ENCODE measurements at places on chromosomes 5 and 9.

DNA sequence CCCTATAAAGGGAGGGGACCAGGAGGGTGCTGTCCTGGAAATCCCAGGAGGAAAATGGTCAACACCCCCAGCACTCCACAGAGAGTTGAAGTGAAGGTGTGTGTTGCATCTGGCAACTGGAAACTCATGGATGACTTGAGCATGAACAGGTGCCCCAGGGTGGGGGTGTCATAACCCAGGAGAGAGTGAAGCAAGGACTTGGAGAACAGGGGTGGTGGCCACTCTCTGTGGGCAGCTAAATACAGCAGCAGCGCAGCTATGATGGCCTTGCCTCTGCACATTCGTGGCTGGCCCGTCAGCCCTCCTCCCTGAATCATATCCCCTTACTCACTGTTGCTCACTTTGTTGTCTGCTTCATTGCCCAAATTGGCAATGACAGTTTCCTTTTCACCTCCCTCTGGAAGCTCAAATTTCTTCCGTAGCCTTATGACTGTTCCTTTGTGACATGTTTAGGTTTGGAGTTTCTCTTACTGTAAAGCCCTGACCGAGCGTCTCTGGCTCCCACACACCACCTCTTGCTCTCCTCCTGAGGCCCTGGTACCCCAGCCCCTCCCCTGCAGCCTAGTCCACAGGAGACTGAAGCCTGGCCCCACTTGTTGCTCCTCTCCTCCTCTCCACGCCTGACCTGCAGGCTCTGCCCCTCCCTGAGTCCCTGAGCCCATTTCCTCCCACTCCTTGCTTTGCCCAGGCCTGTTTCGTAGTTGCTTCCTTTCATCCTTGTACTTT, 185.8 kb downstream of the CD180 start:
- no peak for DNase-seq

DNA sequence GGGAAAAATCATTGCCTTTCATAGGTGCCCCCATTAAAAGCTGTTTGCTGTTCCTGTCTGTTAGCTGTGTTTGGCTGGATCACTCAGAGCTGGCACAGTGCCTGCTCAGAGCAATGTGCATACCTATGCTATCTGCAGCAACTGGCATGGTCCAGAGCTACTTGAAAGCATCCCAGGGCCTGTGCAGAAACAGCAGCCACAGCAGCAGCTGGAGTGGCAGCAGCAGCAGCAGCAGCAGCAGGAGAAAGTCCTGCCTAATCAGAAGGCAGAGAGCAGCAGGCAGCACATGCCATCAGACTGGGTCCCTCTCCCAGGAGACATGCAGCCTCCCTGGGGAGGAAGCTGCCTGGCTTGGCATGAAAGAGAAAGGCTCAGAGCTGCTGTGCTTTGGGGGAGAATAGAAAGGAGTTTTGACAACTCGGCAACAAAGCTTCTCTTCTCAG, 243.8 kb upstream of the WWC1 start:
- DNase-seq: no peak

GRCh38 chr5:150497274-150497988, 10.5 kb upstream of the NDST1 start:
- DNase-seq: no peak

GRCh38 chr5:75303419-75303818, 33.6 kb upstream of the HMGCR start:
- no peak for DNase-seq

GRCh38 chr5:161396171-161396570, 150.4 kb downstream of the GABRB2 start:
- DNase-seq: no peak

GRCh38 chr5:55638051-55638450, 74.1 kb downstream of the SLC38A9 start:
- no peak for DNase-seq

DNA sequence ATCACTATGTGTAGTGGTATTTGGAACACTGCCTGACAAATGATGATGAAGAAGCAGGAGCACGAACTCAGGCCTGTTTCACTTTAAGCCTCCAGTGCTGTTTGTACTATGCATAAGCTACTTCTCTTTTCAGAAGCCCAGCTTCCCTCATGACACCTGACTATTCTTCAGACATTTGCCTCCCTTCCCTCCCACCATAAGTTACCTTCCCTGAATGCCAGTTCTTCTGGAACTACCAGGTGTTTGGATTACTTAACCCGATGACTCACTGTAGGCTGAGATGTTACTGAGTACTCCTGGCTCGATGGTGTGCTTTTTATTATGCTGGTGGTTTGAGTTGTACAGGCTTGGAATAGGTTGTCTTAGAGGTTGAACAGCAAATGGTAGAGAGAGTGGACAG, 180.0 kb downstream of the SPATA31D1 start:
- no peak for DNase-seq

- DNase-seq: no peak
These were observed 139.1 kb upstream of the ERCC6L2 start for GRCh38 chr9:95736370-95736769.

- no peak for DNase-seq
These were observed 11.5 kb downstream of the ANXA1 start for GRCh38 chr9:73162987-73163768.

DNA sequence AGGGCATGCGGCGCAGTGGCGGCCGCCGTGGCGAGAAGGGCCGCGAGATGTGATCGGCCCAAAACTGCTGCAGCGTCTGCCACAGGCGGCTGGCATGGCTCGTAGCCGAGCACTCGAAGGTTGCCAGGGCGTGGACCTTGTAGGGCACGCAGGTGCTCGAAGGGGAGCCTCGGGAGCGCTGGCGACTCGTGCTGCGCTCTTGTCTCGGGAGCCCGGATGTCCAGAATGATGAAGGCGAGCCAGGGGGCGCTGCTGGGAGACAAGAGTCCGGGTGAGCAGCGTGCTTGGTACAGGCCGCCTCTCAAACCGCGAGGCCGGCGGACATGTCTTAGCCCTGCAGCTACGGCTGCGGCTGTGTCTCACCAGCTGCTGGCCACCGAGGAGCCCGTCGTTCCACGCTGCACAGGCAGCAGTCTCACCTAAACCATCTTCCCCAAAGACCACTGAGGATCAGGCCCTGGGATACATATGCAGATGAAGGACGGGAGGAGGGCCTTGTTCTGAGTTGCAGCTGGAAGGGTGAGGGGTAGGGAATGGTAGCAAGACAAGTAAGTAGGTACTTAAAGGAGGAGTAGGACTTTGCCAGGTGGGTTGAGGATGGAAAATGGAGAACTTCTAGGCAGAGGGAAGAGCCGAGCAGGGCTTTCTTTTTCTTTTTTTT, 1.7 kb downstream of the CBY3 start:
- peak; percentile 54 for DNase-seq

- no peak for DNase-seq
These were observed 281.1 kb downstream of the MRPS30 start for GRCh38 chr5:45089870-45090269.

GRCh38 chr9:97820373-97820772, 32.7 kb upstream of the FOXE1 start:
- no peak for DNase-seq

GRCh38 chr5:10612251-10612650, 48.4 kb downstream of the ANKRD33B start:
- DNase-seq: no peak

Data from activated CD4-positive, alpha-beta T cell treated with anti-CD3 and anti-CD28 coated beads, Interleukin-2, amount 50 U/mL, for 4 hours (primary cell).